Upper lobe of left lung (tissue), 6 donors: ENCODE measurements at places on chromosomes 1 and 21.

DNA sequence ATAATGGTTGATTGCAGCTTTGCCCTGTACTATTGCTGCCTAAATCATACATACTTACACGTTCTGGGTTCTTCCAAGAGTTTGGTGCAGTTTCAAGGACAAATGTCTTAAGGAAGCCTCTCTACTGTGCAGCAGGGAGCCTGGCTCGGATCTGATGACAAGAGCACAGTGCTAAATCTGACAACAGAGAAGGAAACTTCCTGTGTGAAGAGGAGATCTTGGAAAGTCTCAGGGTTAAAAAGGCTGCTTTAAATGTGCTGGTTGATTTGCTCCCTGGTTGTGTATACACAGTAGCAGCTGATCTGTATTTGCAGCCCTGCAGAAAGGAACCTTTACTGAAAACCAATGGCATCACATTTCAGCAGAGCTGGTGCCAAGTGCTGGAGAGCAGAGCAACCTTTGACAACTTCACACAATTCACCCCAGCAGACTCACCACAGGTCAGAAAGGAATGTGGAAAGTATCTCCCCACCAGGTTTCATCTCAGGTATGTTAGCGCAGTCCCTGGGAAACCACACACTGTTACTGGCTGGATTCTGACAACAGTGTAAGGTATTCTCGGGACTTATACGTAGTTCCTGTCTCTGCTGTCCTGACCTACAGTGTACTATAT, 355.0 kb upstream of the ESRRG start:
- H3K4me1 ChIP-seq: no peaks in the 10 kb centered on the region
- H3K27me3 ChIP-seq: no peaks in the 10 kb centered on the region
- DNase-seq: no peak

GRCh38 chr21:44949161-44949778, 9.4 kb downstream of the SLX9 start:
- no peak for DNase-seq
- peaks cover 42% of the 10 kb centered on the region for H3K36me3 ChIP-seq
- no peak overlapping the region for H3K27ac ChIP-seq
- peaks cover 9% of the 10 kb centered on the region for H3K4me1 ChIP-seq

- no peaks in the 10 kb centered on the region for H3K27me3 ChIP-seq
- no peak overlapping the region for H3K27ac ChIP-seq
- DNase-seq: no peak
- H3K4me3 ChIP-seq: no peak overlapping the region
- no peaks in the 10 kb centered on the region for H3K4me1 ChIP-seq
- no peaks in the 10 kb centered on the region for H3K36me3 ChIP-seq
Observed at GRCh38 chr1:107981277-107981676, 16.3 kb upstream of the VAV3 start.

DNA sequence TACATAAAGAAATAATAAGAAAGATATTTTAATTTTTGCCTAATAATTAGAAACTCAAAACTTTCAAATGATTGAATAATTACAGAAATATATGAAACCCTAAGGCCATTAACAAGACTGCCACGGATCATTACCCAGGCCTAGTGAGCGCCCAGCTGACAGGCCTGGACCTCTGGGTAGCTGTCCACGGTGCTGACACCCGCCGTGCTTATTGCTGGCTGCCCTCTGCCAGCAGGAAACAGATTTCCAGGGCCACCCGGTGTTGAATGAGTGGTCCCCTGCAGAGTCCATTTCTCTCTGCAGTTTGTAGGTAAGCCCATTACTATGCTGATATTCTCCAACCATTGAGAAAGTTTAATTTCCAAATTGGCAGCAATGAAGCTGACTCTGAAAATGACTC, 254.4 kb upstream of the GJB5 start:
- no peaks in the 10 kb centered on the region for H3K36me3 ChIP-seq
- no peak overlapping the region for H3K27ac ChIP-seq
- no peaks in the 10 kb centered on the region for H3K27me3 ChIP-seq
- peak; percentile 8 for DNase-seq

DNA sequence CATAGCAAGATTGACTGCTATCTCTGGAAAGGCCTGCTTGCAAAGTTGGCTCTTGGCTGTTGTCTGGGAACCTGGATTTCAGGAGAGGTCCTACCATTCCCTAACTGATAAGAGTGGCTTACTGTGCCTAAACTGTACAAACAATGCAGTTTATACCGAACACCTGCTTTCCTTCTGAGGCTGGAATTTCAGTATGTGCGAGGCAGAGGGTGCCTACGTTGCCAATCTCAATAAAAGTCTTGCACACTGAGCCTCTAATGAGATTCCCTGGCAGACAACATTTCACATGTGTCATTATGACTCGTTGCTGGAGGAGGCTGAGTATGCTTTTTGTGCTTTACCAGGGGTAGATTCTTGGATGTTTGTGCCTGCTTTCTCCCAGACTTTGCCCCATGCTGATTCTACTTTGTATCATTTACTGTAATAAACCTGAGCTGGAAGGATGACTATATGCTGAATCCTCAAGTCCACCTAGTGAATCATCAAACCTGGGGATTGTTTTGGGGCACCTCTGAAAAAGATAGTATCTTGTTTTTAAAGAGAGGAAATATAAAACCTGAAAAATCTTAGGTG, 58.9 kb upstream of the GNG4 start:
- H3K27ac ChIP-seq: no peak overlapping the region
- no peak overlapping the region for H3K4me3 ChIP-seq
- peaks cover 73% of the 10 kb centered on the region for H3K36me3 ChIP-seq
- H3K4me1 ChIP-seq: no peaks in the 10 kb centered on the region
- H3K27me3 ChIP-seq: no peaks in the 10 kb centered on the region
- DNase-seq: no peak

DNA sequence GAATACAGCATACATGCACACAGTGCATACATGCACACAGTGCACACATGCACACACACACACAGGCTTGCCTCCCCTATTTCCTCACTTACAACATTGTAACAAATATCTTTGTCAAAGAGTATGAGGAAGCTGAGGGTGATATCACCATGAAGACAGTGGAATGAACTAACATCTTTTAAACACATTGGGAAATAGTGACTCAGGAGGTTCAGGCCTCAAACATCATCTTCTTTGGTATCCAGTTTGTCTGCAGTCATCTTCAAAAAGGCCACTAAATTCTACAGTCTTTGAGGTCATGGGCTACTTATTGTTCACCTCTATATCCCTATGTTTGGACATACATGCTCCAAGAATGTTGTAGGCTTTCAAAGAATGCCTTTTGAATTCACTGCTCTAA, 2.1 kb upstream of the LCE2B start:
- no peaks in the 10 kb centered on the region for H3K27me3 ChIP-seq
- H3K27ac ChIP-seq: no peak overlapping the region
- no peak for DNase-seq
- H3K4me3 ChIP-seq: no peak overlapping the region
- H3K4me1 ChIP-seq: no peaks in the 10 kb centered on the region

GRCh38 chr1:115492019-115492595, 149.7 kb upstream of the VANGL1 start:
- no peaks in the 10 kb centered on the region for H3K4me1 ChIP-seq
- no peak for DNase-seq
- no peak overlapping the region for H3K4me3 ChIP-seq
- no peaks in the 10 kb centered on the region for H3K36me3 ChIP-seq
- H3K27ac ChIP-seq: no peak overlapping the region

GRCh38 chr1:15231714-15232201, 15.3 kb upstream of the FHAD1 start:
- no peaks in the 10 kb centered on the region for H3K27me3 ChIP-seq
- no peaks in the 10 kb centered on the region for H3K36me3 ChIP-seq
- H3K27ac ChIP-seq: no peak overlapping the region
- H3K4me1 ChIP-seq: no peaks in the 10 kb centered on the region
- no peak for DNase-seq

- no peaks in the 10 kb centered on the region for H3K27me3 ChIP-seq
- no peak for DNase-seq
- H3K27ac ChIP-seq: no peak overlapping the region
Observed at GRCh38 chr1:178818416-178818815, 52.5 kb downstream of the ANGPTL1 start.

- H3K27ac ChIP-seq: no peak overlapping the region
- H3K4me1 ChIP-seq: no peaks in the 10 kb centered on the region
- H3K36me3 ChIP-seq: no peaks in the 10 kb centered on the region
- no peak for DNase-seq
- H3K4me3 ChIP-seq: no peak overlapping the region
Observed at GRCh38 chr1:171420810-171421209, 64.5 kb upstream of the PRRC2C start.

DNA sequence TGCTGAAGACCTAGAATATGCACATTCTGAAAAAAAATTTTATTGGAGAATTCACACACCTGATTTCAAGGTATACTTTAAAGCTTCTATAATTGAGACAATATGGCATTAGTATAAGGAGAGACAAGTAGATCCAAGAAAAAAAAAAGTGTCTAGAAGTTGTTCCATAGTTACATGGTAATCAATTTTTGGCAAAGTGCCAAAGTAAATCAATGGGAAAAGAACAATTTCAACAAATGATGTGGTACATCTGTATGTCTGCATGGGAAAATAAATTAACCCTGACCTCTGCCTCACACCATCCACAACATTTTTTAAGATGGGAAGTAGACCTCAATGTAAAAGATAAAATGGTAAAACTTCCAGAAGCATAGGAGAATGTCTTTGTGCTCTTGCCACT, 21.3 kb upstream of the BACH1 start:
- H3K36me3 ChIP-seq: no peaks in the 10 kb centered on the region
- H3K4me3 ChIP-seq: no peak overlapping the region
- H3K27me3 ChIP-seq: no peaks in the 10 kb centered on the region
- H3K27ac ChIP-seq: no peak overlapping the region

GRCh38 chr1:11197359-11197758, 8.2 kb downstream of the ANGPTL7 start:
- DNase-seq: no peak
- H3K36me3 ChIP-seq: peaks cover 60% of the 10 kb centered on the region
- no peaks in the 10 kb centered on the region for H3K4me1 ChIP-seq

GRCh38 chr1:95287825-95288224, 53.8 kb downstream of the RWDD3 start:
- no peaks in the 10 kb centered on the region for H3K4me1 ChIP-seq
- no peaks in the 10 kb centered on the region for H3K27me3 ChIP-seq
- H3K27ac ChIP-seq: no peak overlapping the region
- H3K36me3 ChIP-seq: no peaks in the 10 kb centered on the region
- no peak for DNase-seq
- no peak overlapping the region for H3K4me3 ChIP-seq

GRCh38 chr1:246795906-246796694, 71.9 kb downstream of the SCCPDH start:
- no peak overlapping the region for H3K27ac ChIP-seq
- no peaks in the 10 kb centered on the region for H3K36me3 ChIP-seq
- DNase-seq: no peak
- no peak overlapping the region for H3K4me3 ChIP-seq
- peaks cover 3% of the 10 kb centered on the region for H3K4me1 ChIP-seq

DNA sequence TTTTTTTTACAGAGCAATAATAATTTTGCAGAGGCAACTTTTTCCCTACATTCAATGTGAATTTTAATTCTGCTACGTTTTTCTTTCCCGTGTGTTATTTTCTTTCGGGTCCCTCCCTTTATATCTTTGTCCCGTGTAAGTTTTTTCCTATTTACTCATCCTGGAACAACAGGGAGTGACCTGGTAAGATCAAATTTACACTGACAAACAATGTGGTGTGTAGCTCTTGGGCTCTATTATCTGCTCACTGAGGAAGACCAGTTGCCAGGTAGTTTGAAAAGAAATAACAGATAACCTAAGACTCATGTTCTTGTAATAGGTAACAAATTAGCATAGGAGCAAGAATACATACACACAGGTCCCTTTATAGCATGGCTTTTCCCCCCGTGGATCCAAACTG, 33.7 kb upstream of the GUCA2A start:
- H3K4me1 ChIP-seq: no peaks in the 10 kb centered on the region
- H3K36me3 ChIP-seq: peaks cover 4% of the 10 kb centered on the region
- H3K4me3 ChIP-seq: no peak overlapping the region
- H3K27me3 ChIP-seq: no peaks in the 10 kb centered on the region
- H3K27ac ChIP-seq: no peak overlapping the region
- no peak for DNase-seq

GRCh38 chr21:26691416-26691815, 118.3 kb upstream of the CYYR1 start:
- no peaks in the 10 kb centered on the region for H3K27me3 ChIP-seq
- no peak for DNase-seq
- no peaks in the 10 kb centered on the region for H3K36me3 ChIP-seq
- no peak overlapping the region for H3K4me3 ChIP-seq
- H3K27ac ChIP-seq: no peak overlapping the region
- no peaks in the 10 kb centered on the region for H3K4me1 ChIP-seq

DNA sequence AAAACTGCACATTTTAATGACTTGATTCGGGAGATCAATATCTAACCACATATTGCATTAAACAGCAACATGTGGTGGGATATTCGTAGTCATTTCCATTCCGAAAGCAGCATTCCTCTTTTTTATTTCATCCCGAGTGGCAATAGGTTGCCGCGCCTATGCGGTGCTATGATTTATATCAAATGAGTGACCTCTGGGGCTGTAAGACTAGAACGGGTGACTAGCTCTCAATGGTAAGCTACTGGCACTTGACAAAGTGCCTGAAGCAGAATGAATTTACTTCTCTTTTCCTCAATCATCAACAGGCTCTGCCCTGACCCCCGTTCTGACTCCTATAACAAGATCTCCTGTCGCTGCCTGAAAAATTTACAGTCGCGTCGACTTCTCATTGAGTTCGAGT, 162.3 kb downstream of the ZNF281 start:
- DNase-seq: no peak
- no peaks in the 10 kb centered on the region for H3K27me3 ChIP-seq
- H3K4me1 ChIP-seq: peaks cover 8% of the 10 kb centered on the region
- no peaks in the 10 kb centered on the region for H3K36me3 ChIP-seq

- no peaks in the 10 kb centered on the region for H3K36me3 ChIP-seq
- H3K27ac ChIP-seq: no peak overlapping the region
- no peaks in the 10 kb centered on the region for H3K27me3 ChIP-seq
- no peak for DNase-seq
Observed at GRCh38 chr1:179305450-179305849, 11.9 kb downstream of the SOAT1 start.
